ENCODE measurements at places on chromosomes 4 and X.

GRCh38 chr4:77376788-77377460, 219.9 kb downstream of the CCNG2 start:
- no peak for DNase-seq

GRCh38 chr4:122914292-122914904, 8.0 kb downstream of the NUDT6 start:
- no peak for DNase-seq

- no peak for DNase-seq
Measured at GRCh38 chrX:31547816-31548215, 476.0 kb upstream of the FTHL17 start.

DNA sequence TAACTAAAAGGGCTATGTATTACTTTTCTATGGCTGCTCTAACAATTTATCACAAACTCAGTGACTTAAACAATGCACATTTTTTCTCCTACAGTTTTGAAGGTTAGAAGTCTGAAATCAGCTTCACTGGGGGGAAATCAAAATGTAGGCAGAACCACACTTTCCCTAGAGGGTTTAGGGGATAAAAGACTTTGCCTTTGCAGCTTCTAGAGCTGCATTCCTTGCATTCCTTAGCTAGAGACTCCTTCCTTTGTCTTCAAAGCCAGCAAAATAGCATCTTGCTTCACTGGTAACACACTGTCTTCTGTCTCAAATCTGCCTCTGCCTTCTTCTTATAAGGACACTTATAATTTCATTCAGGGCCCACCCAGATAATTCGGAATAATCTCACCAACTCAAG, 152.4 kb upstream of the SPIN4 start:
- no peak for DNase-seq

DNA sequence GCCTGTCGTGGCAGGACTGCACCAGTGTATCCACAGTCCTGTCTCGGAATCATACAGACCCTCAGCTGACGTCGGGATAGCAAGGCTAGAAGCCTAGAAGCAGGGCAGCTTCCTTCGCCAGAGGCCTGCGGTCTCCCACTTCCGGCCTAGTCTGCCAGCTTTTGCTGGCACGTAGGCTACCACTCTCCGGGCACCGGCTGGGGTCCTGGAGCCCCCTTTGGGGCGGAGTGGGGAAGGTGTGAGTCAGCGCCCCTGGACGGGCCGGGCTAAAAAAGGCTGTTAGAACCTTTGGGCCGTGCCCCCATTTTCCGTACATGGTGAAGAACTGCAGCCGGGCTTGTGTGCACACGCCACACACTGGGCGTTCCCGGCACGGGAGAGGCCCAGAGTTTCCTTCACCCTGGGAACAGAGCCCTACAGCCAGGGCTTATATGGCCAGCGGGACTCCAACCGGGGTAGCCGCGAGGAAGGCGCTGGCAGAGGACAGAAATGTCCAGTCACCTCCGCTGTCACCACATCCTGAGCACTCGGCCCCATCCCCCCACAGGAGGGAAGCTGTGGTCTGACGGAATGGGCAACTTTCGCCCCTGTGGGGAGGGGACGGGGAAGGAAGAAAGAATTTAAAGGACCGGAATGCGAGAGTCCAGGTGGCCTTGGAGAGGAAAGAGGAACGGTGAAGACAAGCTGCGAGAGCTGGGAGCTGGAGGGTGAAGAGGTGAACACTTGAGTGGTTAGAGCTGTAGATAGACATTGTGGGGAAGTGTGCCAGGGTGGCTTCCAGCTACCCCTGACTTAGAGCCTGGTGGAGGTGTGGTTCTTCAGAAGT, 4.6 kb downstream of the MAGIX start:
- DNase-seq: no peak

DNA sequence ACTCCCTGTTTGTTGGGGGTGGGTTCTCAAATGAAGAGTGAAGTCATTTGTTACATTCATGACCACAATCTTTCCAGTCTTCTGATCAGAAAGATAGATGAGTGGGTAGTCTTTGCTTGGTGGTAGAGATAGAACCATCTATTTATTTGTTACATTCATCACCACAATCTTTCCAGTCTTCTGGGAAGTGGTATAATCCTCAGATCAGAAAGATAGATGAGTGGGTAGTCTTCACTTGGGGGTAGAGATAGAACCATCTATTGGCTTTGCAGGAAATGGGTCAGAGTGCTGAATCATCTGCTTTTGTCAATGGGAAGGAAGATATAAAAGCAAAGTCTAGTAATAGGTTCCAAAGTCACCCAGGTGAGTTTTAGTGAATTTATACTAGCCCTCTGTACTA, 64.2 kb upstream of the EPGN start:
- DNase-seq: no peak

GRCh38 chrX:77427611-77428010, 19.6 kb upstream of the FGF16 start:
- no peak for DNase-seq

GRCh38 chrX:65589304-65589703, 54.7 kb upstream of the LAS1L start:
- DNase-seq: no peak

DNA sequence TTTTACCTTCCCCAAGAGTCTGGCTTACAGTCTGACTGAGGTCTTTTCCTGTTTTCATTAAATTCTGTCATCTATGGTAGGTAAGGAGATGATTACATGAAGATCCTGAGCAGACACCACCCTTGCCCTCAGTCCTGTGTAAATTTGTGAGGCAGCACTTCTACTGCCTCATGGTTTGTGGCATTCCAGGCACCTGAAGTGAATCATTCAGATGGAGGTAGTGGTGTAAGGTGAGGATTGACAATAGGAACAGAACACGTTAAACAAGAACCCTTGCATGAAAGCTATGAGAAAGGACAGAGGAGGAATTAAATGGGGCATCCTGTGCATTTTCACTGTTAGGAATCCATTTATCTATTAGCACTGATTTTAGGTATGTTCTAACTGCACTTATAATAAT, 618.6 kb downstream of the TLL1 start:
- DNase-seq: no peak

GRCh38 chr4:3452376-3452775, 10.6 kb downstream of the HGFAC start:
- no peak for DNase-seq

DNA sequence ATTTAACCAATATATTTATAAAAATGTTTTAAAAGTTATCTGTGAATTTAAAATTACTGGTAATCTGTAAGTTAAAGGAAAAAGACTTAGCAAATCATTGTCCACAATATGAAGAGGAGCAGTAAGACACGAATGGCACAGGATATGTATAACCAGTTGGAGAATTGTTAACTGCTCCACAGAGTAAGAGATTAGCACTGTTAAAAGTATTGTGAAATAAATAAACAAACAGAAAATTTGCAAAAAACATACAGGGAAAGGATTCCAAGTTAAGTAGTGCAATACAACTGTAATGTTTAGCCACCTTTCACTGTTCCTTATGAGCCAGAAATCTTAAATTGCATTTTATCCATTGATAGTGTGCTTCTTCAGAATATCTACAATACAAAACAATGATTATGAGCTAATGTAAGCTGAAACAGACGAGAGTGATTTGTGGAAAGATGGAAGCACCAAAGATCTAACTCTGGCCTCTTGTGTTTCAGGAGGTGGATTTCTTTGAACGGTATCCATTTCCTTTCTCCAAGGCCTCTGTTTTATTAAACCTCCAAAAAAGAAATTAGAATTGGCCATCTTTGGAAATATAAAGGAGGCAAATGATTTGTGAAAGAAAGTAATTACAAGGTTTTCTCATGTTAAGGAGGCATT, 188.4 kb downstream of the UNC5C start:
- no peak for DNase-seq

GRCh38 chrX:17591741-17592110, 145.6 kb upstream of the SCML1 start:
- DNase-seq: no peak

- no peak for DNase-seq
Measured at GRCh38 chr4:128566693-128567092, 242.8 kb upstream of the JADE1 start.

DNA sequence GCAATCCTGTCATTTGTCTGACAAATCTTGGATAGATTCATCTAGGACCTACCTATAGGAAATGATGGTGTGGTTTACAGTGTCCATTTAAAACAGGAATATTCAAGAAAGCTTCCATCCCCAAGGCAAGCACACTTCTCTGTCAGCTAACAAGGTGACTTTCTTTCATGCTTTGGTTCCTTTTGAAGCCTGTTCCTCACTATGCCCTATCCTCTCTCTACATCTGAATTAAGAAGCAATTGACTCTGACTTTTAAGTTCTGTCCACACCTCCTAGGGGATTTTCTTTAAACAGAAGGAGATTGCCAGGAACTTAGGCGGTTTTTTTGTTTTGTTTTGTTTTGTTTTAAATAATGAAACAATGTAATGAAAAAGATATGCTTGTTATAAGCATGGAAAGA, 1181.4 kb upstream of the TENM3 start:
- DNase-seq: no peak

DNA sequence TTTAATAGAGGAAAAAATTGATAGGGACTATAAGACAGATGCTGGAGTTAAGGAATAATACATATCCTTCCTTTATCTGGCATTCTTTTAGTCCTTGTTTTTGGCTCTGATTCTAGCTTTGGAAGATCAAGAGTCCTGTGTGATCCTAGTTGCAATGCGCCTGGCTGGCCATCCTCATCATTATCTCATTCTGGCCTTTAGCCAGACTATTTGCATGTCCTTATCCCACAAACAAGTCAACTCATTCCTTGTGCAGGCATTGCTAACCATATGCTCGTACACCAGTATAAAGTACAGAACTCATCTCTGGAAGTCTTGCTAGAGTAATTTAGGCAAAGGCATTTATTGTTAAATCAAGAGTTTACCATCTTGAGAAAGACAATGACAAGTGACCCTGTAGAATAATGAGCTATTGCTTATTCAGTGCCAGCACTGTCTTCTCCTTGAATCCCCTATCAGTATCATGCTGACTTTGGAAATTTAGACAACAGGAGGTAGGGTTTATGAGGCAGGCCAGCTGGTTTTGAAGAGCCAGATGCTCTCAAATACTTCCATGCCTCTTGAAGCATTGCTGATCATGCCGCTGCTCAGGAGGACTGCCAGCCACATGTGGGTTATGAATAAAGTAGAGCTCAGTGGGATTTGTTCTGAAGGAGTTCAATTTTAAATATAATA, 1730.3 kb upstream of the TENM3 start:
- no peak for DNase-seq

DNA sequence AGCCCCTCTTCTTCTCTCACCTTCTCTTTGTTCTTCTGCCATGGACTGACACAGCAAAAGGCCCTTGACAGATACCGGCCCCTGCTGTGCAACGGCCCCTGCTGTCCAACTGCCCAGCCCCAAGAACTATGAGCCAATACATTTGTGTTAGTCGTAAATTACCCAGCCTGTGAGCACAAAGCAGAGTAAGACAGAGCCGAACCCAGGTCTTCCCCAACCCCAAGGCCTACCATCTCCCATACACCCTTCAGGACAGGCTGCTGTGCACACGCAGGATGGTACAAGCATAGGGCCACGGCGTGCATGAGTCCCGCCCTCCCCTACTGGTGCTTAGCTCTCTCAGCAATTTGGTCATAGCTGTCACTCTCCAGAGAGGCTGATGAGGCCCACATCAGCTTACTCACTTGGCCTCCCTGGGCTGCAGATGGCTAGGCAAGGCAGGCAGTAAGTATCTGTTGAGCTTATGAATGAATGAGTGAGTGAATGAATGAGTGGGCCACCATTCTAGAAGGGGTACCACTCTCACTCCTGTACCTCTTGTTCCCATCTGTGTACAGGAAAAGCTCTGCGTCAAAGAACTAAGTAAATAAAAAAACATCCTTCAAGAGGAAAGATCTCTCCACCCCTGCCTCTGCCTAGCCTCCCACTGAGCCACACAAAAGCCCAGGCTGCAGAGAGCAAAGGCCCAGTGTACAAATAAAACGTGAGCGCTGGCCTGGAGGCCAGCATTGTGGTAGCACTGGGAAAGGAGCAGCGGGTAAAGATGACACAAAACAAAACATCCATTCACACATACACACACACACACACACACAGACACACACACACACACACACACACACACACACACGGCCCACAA, 13.9 kb downstream of the WDR1 start:
- DNase-seq: no peak

GRCh38 chrX:131675596-131676194, 131.8 kb downstream of the OR13H1 start:
- DNase-seq: no peak

DNA sequence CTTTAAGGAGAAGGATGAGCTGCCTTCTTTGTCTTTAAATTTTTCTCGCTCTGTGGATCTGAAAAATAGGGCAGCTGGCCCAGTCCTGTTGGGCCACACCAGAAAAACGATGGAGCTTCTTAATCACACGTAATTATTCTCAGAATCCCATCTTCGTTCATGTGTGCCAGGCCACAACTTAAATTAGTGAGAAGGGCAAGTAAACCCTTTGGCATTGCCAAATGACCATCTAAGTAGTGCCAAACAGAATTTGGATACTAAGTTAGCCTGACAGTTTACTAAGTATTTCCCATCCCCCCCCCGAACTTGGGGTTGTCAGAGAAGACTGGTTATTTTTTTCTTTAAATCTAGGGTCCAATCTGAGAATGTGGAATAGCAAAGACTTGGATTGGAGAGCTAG, 62.0 kb downstream of the CASP3 start:
- no peak for DNase-seq

GRCh38 chrX:40107291-40108161, 9.8 kb upstream of the BCOR start:
- peak; percentile 52 for DNase-seq

DNA sequence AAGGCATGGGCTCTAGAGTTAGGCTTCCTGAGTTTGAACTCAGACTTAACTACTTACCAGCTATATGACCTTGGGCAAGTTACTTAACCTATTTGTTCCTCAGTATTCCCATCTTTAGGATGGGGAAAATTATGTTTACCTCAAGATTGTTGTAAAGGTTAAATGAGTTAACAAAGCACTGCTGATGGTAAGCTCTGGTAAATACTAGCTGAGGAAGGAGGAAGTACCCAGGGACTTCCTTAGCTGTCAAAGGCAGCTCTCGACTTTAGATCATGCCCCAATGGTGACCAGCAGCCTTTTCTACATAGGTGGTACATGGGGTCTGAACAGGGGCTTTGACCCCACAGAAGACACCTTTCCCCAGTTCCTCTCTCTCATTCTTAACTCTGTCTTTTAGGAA, 20.1 kb downstream of the ATP7A start:
- DNase-seq: no peak

DNA sequence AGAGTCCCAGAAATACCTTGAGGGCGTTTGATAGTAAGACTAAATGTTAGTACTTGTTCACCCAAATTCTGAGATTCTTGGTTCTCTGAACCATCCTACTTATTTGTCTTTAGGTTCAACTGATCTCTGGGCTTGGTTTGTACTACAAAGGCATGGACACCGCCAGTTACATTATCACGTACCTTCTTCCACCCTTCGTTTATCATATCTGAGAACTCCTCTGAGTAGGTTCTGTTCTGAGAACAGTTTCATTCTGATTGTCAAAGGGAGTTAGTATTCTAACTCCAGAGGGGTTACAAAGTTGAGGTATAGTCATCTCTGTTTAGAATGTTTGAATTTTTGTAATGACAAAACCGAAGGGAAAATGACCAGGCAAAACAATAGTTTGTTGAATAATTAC, 19.3 kb downstream of the ZFX start:
- DNase-seq: no peak

DNA sequence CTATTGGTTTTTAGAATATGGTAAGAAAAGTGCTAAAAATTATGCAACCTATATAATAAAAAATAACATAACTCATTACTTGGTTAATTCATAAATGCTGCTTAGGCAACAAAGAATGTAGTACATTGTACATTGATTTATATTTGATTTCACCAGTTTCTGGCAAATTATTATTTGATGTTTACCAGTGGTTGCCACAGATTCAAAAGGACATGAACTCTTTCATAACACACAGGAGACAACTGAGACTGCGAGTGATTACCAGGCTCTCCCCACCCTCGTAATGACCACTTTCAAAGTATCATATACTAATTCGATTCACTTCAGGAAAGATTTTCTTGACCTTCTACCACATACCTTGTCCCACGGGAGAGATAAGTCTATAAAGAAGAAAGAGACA, 158.5 kb downstream of the NR3C2 start:
- no peak for DNase-seq
